Endothelial cell (in vitro differentiated cells): ENCODE measurements at places on chromosomes 3 and 15.

DNA sequence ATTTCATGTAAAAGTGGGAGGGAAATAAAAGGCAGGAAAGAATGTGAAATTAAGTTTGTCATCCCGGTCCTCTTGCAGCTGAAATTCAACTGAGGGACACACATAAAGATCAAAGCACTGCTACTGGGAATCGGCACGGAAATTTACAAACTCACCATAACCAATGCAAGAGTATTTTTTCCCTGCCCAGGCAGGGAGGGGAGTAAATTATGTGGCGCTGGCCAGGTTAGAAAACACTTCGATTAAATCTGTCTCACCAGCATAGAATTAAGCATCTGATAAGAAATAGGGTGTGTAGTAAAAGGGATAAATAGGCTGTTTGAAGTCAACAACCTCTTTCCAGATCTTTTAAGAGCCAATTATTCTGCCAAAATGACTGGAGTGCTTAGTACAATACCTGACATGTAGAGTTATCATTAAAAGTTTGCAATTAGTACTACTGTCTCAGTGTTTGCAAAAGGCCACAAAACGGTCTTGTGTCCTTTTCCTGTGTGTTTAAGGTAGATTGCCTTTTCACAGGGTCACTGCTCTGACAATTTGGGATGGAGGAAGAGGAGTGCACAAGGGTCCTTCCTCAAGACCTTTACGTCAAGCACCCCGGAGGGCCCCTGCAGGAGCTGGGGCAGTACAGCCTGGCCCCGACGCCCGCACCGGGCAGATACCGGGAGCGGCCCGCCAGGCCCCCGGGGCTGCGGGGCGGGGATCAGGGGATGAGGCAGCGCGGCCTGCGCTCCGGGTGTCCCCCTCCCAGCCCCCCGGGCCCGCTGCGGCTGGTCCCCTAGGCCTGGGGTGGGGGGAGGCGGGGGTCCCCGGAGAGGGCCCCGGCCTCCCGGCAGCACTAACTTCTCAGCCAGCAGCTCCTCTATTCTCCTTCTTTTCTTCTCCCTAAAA is 651 bp downstream of the UBA3 start:
- peak; percentile 33 for DNase-seq

DNA sequence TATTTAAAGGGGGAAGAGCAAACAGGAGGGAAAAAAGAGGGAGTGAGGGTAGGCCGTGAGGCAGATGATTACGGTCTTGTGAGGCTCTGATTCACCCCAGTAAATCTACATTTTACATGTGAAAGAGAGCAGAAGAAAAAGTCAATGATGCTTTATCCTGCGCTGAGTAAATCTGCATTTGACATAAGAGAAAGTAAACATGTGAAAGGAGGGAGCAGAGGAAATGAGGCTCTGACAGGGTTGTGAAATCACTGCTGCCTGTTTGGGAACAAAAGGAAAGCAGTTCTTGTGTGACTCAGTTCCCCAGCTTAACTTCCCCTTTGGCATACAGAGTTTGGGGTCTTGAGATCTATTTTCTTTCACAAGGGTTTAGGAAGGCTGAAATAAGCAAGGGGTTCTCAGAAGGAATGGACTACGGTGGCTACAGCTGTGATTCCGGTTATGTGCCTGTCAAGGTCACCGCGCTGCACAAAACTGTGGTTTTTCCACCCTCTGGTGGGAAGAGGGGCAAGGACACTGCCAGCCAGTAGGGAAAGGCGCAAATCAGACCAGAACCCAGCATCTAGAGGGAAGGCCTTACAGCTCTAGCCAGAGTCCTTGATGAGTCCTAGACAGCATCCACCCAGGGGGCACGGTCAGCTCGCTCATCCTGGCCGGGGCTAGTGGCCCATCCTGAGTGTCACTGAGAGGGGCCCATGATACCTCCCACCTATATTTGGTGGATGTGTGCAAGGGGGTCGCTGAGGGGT is 18.9 kb upstream of the HCN4 start:
- no peak for DNase-seq

DNA sequence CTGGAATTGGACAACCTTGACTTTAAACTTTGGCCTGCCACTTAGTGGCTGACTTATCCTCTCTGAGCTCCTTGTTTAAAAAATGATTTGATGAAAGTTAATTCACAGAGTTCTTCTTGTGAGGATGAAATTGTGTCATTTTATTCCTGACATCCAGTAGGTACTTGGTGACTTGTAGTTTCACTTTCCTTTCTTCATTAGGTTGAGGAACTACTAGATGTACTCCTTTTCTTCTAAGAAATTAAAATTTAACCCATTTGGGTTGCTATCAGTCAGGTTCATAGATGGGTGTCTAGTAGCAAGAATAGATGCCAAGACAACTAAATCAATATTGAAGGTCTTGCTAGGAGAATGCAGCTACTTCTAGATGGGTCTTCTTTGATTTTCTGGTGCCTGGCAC is 5.2 kb downstream of the NR1D2 start:
- no peak for DNase-seq

DNA sequence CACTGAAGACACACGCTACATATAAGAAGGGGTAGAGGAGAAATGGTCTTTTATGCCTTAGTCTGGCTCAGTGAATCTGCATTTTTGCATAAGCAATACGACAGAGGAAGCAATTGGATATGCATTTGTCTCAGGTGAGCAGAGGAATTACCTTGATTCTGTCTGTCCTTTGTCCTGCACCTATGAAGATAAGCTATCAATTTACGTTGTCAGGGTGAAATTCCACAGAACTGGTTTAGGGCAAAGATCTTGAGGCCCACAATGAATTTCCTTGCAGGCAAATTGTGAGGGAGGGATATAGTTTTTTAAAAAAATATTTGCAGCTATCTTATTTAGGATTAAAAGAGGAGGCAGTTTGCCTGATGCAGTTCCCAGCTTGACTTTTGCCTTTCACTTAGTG is 31.6 kb upstream of the MASP1 start:
- no peak for DNase-seq

DNA sequence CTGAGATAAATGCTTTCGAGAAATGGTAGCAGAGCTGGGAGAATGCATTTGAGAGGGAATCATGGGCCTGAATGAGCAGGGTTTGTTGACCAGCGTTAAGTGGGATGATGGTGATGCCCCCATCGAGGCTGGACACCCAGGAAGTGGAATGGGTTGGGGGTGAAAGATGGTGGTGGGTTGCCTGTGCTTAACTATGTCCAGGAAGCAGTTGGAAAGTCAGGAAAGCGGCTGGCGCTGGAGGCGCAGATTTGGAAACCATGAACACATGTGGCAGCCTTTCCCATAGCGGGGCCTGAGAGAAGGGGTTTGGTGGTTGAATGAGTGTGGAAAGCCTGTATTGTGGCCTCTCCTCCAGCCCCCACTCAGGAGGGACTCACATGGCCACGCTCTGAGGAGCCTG is 80.7 kb downstream of the AAGAB start:
- DNase-seq, result no peak

- DNase-seq, result no peak
These were observed 113.2 kb upstream of the MYO5C start for GRCh38 chr15:52408823-52409222.

- no peak for DNase-seq
These were observed 84.4 kb upstream of the HES1 start for GRCh38 chr3:194051366-194052149.

DNA sequence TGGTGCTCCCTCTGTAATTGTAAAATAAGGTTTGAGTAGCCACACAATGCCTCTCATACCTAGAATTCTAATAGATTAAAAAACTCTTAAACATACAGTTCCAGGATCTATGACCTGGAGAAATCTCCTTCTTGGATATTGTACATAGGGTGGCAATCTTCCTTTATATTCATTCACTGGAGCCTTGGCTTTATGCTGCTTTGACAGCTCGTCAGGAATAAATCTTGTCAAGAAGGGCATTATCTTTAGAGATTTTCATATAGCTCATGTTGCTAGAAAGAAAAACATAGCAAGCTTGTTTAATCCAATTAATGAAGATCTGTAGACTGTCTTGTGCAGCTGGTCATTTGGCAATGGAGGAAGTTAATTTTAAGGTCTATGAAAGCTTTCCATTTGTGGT is 131.1 kb downstream of the PYDC2 start:
- no peak for DNase-seq

- peak; percentile 62 for DNase-seq
These were observed 351.0 kb downstream of the MCTP2 start for GRCh38 chr15:94582368-94582767.

DNA sequence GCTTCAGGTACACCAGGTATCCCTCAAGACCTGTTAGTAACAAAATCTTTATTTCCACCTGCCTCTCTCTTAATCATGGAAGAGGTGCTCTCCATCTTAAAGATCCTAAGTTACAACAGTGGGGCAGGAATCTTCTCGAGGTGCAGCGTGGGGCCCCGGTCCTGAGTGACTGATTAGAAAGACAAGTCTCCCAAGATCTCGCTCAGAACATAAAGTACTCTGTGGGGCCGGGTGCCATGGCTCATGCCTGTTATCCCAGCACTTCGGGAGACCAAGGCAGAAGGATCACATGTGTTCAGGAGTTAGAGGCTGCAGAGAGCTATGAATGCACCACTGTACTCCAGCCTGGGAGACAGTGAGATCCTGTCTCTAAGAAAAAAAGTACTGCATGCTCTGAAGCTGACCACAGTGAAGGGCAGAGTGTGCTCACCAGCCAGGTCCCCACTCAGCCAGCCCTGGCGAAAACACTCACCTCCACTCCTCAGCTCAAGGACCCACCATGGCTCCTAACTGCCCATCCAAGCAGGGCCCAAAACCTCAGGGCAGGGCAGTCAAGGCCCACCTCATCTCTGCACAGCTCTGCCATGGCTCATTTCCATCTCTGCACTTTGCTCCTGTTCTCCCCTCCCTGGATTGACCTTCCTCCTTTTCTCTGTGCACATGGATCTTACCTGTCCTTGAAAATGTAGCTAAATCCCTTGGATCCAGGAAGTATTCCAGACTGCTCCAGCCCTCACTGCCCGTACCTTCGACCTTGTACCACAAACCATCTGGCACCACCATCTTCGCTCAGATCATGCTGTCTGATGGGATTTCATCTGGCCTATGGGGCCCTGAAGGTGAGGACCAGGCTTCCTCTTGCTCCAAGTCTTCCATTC is 7.1 kb downstream of the SEMA7A start:
- no peak for DNase-seq

DNA sequence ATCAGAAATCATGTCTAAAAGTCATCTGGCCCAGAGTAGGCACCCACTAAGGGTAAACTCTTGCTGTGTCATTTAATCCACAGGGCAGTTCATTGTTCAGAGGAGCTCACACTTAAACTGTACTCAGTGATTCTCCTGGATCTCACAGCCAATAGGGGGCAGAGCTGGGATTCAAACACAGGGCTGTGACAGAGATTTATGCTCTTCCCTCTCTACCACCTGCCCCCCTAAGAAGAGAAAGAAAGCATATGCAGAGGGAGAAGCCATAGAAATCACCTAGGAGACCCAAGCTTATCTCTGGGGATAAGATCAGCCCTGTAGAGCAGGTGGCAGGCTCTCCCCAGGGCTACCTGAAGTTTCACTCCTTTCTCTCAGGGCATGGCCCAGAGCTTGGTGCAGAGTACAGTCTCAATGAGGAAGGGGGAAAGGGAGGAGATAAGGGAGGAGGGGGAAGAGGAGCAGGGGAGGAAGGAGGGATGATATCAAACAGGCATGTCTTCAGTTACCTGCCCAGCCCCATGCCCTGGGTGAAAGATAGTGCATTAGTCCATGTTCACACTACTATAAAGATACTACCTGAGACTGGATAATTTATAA is 51.8 kb upstream of the ADPGK start:
- no peak for DNase-seq

GRCh38 chr3:107206945-107207344 is 170.3 kb upstream of the CCDC54 start:
- DNase-seq, result no peak

- DNase-seq, result no peak
These were observed 101.6 kb downstream of the ST6GAL1 start for GRCh38 chr3:187031934-187032333.

- no peak for DNase-seq
These were observed 5.4 kb upstream of the TRIM59 start for GRCh38 chr3:160454995-160455394.

DNA sequence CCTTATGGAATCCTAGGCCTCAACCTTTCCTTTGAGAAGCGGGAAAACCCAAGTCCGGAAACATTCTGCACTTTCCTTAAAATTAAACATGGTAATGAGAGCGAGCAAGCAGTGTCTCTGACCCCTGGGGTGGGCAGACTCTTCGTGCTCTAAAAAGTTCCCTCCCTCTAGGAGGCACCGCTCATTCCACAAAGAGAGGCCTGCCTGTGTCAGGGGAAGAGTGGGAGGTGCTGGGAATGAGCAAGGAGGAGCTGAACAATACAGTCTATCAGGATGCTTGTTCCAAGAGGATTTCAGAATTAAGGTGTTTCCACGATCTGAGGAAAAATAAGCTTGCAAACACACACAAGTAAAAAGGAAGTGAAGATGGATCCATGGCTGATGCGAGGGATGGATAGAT is 6.0 kb upstream of the RLBP1 start:
- no peak for DNase-seq

- no peak for DNase-seq
These were observed 504.1 kb downstream of the NTRK3 start for GRCh38 chr15:87752250-87752951.

DNA sequence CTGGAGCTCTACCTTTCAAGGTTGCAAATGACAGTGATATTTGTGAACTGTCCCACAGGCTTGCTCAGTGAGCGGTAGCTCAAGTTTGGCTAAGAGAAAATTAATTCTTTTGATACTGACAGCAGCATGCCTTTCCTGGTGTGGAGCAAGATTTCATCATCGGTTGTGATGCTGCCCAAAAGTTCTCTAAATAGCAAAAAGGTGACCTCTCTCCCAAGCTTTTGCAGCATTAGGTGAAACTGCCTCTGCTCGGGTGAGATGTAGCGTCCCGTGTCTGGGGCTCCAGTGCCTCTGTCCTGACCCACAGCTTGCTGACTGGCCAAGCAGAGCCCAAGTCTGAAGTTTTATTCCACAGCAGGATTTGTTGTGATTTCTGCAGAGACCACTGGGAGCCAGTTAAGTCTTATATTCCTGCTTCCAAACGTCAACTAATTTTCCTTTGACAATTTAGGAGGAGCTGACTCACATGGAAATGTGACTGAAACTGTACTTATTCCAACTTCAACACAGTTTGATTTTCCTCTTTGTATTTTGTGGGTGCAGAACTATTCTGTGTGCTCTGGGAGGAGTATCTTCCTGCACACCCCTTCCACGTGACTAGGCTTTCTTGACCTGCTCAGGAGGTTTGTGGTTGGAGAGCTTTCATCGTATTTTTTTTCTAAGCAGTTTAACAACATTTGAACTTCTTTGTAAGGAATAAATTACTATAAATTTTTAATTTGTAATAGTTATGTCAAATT is 5.9 kb downstream of the SYNM start:
- no peak for DNase-seq
